NCI-H1436 treated with DMSO at 0.1 percent for 48 hours (cell line): ENCODE measurements at places on chromosomes 13 and 19.
A peak's percentile ranks its signal among the peaks of the same experiment; 100 is the strongest.

- DNase-seq = no peak
Measured at GRCh38 chr13:98313023-98313921, 136.2 kb upstream of the RNF113B start.

- DNase-seq = peak; percentile 1
Measured at GRCh38 chr13:52455677-52456041, 381 bp downstream of the CKAP2 start.

DNA sequence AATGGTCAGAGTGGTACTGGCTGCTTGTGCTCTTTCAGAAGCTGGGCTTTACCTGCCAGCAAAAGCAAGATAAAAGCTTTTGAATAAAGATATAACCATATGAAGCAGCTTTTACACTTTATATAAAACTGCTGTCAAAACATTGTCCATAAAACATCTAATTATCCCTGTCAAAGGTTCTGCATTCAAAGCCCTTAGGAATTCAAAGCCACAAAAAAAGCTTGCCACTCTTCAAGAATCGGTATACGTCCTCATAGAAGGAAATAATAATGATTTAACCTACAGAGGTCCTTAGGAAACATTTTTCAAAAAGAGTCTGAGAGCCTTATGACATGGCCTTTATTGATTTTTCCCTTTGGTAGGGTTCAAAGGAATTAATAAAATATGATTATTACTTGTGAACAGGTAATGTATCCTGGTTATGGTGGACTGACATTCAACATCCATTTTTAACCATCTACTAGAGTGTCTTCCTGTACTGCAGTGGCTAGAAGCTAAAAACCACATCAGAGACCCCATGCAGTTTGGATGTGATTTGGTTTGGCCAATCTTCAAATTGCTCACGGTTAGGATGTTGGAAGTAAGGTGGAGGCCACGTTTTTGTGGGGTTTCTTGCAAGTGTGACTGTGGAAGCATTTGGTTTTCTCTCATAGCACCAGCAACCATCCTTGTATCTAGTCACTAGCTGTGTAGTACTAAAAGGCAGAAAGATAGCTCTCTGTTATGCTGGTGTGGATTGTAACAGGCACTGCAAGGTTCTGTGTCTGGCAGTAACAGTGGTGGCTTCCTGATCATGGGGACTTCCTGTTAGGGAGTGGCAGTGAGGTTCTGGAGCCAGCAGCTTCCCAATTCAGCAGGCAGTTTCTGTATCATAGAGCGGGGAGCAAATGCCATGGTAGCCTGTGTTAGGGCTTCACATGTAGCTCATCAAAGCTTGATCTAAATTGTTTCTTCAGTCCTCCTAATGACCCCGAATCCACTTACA, 441.5 kb downstream of the DIAPH3 start:
- no peak for DNase-seq

DNA sequence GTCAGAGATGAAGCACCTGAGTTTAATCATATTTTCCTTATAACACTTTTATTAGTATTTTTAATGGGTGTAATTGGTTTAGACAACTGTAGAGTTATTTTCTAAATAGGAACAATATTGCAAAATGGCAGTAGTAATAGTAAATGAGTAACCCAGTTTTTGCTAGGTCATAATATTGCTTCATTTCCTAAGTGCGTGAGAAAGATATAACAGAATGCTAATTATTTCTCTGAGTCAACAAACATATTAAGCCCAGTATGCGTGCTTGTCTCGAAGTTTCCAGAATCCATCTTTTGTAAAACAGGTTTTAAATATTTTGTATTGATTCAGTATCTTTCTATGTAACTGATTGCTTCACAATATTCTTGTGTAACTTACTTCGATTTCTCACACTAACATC, 315.3 kb downstream of the MYO16 start:
- DNase-seq = no peak

DNA sequence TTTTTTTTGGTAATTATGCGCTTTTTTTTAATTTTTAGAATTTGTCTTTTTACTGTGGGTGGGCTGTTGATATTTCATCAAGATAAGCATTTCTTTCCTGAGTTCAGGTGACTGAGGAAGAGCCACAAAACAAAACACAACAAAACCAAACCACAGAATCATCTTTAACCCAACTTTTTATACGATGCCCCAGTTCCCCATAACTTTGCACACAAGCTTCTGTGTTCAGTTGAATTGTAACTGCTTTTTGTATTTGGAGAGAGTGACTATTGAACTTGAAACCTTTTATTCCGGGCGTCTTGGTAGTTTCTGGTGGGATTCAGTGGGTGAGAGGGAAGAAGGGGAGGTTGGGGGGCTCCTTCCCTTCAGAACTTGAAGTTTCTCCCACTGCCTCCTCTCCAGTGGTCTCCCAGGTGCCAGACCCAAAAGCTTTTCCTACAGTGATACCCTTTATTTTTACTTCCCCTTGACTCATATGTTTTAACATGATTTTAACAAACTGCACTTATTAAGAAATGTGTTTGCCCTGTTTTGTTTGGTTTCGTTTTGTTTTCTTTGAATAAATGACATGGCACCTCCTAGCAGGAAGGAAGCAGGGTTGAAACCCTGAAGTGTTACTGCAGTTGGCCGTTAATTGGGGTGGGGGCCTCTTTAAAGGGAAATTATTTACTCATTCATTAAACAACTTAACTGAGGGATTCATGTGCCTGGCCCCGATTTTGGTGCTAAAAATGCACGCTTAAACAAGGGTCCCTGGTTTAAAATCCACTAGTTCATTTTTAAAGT, 2.7 kb upstream of the CCDC97 start:
- no peak for DNase-seq
